Thyroid gland (tissue), 4 donors: ENCODE measurements at places on chromosomes 1 and 21.

DNA sequence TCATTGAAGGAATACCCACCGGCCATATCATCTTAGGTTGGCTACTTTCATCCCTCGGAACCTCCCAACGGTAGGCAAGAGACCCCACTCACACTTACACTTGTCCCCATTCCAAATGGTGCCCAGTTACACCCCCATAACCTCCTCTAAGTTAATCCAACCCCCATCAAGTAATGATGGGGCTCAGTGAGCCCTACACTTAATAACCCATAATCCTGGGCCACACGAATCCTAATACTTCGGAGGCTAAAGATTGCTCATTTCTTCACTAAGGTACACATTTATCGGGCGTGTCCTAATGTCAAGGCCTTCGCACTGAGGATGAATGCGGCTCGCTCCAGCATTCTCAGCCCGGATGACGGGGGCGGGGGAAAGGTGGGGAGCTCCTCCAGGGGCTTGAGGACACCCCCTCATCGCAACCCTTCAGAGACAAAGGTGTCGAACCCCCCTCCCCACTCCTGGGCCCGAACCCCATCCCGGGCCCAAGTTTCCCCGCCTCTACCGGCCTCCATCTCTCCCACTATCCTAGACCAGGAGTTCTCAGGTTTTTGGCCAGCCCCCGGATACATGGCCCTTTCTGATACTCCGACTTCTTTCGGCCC is 435 bp downstream of the ILF2 start:
- no peak for DNase-seq

DNA sequence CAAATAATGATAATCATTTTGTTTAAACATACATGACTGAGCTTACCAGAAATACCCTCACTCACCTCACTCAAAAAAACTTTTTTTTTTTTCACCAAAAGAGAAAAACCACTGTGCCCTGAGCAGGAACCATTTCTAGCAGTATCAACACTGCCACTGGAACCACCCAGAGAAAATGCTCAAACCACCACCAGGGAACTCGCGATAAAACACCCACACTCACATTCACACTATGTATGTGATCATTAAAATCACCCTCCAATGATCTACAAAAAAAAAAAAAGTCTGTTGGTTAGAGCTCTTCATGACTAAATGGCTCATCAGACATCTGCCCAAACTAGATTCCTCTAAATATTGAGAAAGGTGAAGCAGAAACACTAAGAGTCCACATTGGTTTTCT is 11.5 kb downstream of the TIAM1 start:
- no peak for DNase-seq

DNA sequence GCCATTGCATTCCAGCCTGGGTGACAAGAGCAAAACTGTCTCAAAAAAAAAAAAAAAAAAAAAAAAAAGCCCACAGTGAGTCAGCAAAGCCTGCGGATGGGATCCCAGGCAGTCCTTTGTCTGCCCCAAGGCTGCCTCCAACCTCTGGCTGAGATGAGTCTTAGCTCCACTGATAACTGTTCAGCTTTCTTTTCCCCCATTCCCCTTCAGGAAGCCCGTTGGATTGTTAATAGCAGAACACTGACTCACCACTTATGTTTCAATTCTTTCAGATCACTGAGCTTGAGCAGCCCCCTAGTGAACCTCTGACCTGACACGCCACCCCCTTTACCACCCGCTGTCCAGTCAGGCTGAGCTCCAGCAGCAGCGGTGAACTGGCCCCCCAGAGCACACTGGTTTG is 57.5 kb downstream of the ERG start:
- no peak for DNase-seq

- no peak for DNase-seq
Observed at GRCh38 chr1:218718206-218718605, 373.1 kb downstream of the TGFB2 start.

GRCh38 chr1:186272486-186272885 is 102.6 kb downstream of the TPR start:
- DNase-seq = no peak

DNA sequence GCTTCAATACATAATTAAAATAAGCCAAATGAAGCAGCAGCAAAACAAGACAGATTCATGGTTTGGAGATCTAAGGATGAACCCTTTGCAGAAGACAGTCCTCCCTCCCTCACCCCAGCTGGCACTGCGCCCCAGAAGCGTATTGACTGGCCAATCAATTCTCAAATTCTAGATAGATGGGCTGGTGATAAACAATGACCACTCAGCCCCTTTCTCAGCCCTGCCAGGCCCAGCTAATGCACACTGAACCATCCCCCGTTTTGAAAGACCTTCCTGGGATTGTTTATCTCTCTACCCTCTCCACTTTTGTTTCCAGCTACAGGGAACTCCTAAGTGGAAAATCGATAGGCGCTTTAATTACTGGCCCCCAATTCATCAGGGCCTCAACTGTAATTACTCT is 29.0 kb downstream of the TNR start:
- DNase-seq = no peak

DNA sequence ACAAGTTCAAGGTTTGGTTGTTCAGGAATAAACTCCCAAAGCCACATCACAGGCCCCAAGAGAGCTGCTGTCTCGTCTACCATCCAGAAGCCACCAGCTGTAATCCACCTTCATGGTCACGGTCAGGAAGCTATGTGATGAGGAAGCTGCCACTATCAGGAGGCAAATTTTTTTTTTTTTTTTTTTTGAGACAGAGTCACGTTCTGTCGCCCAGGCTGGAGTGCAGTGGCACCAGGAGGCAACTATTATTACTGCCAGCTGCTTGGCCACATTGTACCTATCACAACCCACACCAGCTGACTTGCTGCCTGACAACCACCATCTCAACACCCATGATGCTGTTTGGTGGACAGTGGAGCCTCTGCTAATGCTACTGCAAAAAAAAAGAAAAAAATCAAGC is 124.1 kb downstream of the OMA1 start:
- no peak for DNase-seq

DNA sequence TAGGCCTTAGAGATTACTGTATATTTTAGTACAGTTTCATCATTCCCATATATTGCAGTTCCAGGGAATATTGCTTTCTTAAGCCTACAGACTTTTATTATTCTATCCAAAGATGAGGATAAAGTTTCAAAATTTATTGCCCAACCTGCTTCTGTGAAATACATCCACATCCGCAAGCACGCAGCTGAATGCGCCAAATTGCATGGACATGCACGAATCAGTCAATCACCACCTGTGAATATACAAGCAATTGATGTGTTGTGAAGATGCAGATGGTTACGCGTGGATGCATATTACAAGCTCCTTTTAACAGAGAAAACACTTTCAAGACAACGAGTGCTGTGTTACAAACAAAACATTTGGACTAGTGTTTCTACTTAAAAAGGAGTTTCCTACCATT is 577.8 kb upstream of the PLXNA2 start:
- no peak for DNase-seq

- DNase-seq = no peak
Observed at GRCh38 chr1:54784066-54784465, 17.1 kb downstream of the TTC22 start.

DNA sequence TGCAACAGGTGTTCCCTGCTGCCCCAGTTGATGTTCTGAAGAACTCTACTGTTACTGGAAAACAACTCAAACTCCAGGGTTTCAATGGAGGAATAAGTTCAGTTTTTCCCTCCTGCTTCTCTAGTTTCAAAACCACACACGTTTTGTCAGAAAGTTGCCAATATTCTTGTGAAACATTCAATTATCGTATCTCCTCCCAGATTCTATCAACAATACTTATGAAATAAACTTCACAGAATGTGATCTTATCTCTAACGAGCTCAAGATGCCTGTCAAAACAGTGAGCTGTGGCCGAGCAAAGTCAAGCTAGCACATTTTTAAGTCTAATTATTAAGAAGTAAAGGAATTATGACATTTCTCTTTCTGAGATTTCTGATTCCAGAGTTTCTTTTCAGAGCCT is 4.7 kb downstream of the OR2B11 start:
- no peak for DNase-seq

- no peak for DNase-seq
Observed at GRCh38 chr1:101253976-101254674, 17.3 kb downstream of the S1PR1 start.

- no peak for DNase-seq
Observed at GRCh38 chr1:205656236-205656635, 24.1 kb downstream of the SLC45A3 start.

- no peak for DNase-seq
Observed at GRCh38 chr1:9853249-9853595, 29.5 kb upstream of the CLSTN1 start.

- DNase-seq = no peak
Observed at GRCh38 chr21:32214654-32215305, 64.1 kb downstream of the MIS18A start.

GRCh38 chr1:35568975-35569395 is 4.1 kb upstream of the TFAP2E start:
- peak; percentile 71 for DNase-seq

GRCh38 chr1:223006917-223007648 is 136.0 kb downstream of the TLR5 start:
- peak; percentile 56 for DNase-seq

DNA sequence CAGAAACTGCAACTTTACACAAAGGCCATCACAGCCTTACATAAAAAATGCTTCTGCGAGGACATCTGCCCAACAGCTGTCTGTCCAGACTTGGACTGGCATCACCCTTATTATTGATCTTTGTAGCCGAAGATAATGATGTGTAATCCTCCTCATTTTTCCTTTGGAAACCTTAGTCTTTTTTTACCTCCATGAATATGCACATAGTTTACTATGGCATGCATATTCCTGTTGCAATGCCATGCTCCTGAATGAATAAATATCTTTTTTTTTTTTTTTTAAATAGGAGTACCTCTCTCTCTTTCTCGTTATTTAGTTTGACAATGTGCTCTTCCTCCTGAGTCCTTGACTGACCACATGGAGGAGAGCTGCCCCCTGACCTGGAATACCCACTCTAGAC is 409.6 kb upstream of the USP24 start:
- no peak for DNase-seq

GRCh38 chr1:246212013-246212412 is 295.1 kb downstream of the SMYD3 start:
- DNase-seq = no peak

DNA sequence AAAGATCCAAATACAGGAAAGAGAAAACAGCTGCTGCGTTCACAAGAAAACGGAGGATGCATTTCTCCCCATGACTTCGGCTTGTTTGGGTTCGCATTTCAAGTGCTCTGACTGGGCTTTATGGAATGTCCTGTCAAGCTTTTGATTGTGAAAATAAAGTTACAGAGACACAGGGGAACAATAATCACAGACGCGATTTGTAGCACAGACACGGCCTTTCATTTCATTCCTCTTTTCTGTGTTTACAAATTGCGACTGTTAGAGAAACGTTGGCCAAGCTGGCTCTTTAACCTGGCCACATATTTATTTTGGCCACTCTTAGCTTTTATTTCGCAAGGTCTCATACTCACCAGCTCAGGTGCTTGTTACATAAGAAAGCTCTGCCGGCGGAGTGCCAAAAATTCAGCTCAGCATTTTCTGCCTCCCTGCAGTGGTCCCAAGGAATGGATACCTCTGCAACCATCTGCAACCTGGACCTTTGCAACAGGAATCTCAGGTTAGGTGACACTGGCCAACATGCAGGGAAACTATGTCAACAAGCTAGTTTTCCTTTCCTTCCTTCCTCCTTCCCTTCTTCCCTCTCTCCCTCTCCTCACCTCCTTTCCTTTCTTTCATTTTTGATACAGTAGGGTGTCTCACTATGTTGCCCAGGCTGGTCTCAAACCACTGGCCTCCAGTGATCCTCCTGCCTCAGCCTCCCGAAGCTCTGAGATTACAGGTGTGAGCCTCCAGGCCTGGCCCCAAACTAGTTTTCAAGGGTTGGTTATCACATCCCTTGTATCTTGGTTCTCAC is 58.2 kb upstream of the SLC45A1 start:
- peak; percentile 93 for DNase-seq

DNA sequence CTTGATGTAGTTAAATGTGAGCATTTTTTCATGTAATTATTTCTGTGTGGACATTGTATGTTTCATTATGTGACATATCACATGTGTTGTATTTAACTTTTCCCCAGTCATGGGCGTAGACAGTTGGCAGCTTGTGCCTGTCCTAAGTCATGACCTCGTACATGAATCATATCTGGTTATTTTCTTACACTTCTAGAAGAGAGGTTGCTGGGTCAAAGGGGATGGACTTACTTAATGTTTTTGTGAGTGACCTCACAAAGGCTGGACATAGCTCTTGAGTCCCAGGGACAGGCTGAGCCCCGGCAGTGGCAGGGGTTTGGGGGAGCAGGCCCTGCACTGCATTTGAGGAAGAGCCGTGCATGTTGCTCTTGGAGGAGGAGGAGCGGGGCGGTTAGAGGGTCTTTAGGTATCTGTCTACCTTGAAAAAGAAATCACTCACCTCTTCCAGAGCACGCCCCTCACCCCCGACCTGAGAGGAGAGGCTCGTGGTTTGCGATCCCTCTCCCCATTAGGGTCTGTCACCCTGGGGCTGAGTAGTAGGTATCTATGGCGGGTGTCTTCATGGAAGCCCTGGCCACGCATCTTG is 16.4 kb downstream of the IFNGR2 start:
- DNase-seq = no peak

GRCh38 chr1:2891923-2892448 is 90.5 kb upstream of the TTC34 start:
- DNase-seq = no peak

DNA sequence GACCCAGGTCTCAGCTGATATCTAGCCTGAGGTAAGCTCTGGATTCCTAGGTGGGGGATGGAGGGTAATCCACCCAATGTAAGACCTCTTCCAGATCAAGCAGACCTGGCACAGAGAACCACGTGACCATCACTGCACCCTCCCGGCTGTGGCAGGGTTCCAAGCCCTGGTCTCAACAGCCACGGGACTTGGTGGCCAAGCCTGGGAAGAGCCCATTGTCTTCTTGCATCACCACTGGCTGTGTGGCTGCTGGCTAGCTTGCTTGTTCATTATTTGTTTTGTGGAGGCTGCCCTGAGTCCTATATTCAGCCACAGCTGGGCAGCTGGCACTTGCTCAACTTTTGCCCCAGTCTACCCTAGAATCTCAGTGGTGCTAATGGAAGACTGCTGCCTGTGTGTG is 24.1 kb upstream of the NFASC start:
- DNase-seq = no peak
